ENCODE measurements at places on chromosomes 3 and 15.

DNA sequence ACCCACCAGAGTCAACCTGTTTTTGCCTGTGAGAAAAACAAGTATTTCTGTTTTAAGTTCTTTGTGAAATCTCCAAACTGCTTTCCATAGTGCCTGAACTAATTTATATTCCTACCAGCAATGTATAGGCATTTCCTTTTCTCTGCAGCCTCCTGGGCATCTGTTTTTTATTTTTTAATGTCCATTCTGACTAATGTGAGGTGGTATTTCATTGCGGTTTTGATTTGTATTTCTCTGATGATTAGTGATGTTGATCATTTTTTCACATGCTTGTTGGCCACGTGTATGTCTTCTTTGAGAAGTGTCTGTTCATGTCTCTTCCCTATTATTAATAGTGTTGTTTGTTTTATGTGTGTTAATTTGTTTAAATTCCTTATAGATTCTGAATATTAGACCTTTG is 820.5 kb downstream of the MCTP2 start:
- DNase-seq = no peak

DNA sequence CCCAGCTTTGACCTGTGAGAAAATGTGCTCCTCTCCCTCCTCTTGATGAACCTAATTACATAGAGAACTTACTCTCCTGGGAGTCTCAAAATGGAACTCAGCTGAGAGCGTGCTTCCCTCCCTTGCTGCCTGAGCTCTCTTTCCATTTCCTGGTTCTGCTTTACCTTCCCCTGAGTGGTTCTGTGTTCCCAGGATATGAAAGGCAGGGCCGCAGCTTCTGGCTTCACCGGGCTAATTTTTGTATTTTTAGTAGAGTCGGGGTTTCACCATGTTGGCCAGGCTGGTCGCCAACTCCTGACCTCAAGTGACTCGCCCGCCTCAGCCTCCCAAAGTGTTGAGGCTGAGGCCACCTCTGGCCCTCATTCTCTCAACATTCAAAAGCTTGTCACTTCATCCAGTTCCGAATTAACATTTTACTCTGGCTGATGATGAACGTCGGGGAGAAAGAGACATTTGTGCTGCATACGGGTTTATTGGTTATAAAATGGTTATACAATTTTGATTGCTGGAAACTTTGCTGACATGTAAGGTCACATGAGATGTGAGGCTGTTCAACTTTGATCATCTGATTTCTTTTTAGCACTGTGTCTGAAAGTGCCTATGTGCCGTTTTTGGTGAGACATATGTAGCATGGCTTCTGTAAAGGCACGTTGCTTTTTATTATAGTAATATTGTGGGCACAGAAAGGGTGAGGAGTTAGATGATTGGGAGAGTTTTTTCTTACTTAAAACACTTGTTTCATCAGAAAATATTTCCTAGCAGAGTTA is 6.6 kb downstream of the PLS1 start:
- DNase-seq = no peak

DNA sequence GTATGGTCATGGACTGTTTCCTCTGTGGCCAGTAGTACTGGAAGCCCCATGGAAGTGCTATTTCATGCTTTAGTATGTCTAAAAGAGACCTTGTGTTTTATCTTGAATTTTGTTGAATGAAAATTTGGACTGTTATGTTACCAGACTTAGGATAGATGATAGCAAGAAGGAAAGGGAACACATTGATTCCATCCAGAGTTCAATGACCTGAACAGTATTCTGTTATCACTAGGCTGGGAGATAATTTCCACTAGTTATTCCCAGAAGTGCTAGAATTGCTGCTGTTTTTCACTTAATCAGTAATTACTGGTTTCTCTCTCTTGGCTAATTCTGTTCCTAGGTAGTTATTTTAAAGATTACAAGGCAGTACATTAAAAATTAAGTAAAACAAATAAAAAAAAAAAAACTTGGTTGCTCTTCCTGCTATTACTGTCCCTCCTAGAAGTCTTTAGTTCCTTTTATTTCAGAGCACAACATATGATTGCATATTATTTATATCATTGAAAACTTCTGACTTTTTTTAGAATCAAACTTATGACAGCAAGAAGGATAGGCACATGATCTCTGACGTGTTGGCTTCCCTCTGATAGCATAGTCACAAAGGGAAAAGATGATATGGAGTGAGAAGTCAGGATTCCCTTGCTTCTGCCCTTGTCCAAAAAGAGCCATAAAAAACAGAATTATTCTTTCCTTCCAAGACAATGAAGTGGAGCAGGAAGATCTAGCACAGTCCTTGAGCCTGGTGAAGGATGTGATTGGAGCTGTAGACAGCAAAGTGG is 72.2 kb downstream of the KLHL25 start:
- DNase-seq = no peak

GRCh38 chr3:45760878-45761711 is 35.2 kb downstream of the SLC6A20 start:
- DNase-seq = no peak

DNA sequence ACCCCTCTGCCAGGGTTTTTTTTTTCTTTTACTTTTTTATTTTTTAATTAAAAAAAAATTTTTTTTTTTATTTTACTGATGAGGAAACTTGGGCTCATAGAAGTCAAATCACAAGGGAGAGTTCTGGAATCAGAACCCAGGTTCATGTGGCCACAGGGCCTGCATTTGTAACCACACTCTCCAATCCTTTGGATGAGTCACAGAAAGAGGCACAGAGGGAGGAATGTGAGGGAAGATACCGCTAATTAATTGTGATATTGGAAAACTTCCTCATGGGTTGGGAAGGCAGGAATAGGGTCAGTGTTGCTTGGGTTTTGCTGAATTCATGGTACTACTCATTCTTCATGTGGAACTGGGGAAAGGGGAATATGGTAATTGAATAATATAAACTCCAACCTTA is 132.9 kb upstream of the SLC6A11 start:
- DNase-seq = no peak

DNA sequence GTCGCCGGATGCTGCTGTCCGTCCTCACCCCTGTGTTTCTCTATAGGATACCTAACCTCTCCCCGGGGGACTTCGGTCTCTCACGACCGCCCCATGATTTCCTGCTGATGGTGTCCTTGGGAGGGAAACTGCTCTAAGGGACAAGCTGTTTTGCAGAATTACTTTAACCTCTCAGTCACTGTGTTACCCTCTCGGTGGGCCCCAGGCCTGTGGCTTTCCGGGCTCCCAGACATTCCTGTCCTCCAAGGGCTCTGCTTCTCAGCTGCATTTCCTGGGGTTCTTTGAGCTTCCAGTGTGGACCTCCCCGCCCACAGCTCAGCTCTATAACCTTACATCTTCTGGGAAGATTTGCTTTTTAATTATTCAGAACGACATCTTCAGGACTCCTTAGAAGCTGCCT is 40.9 kb downstream of the CHST2 start:
- no peak for DNase-seq

DNA sequence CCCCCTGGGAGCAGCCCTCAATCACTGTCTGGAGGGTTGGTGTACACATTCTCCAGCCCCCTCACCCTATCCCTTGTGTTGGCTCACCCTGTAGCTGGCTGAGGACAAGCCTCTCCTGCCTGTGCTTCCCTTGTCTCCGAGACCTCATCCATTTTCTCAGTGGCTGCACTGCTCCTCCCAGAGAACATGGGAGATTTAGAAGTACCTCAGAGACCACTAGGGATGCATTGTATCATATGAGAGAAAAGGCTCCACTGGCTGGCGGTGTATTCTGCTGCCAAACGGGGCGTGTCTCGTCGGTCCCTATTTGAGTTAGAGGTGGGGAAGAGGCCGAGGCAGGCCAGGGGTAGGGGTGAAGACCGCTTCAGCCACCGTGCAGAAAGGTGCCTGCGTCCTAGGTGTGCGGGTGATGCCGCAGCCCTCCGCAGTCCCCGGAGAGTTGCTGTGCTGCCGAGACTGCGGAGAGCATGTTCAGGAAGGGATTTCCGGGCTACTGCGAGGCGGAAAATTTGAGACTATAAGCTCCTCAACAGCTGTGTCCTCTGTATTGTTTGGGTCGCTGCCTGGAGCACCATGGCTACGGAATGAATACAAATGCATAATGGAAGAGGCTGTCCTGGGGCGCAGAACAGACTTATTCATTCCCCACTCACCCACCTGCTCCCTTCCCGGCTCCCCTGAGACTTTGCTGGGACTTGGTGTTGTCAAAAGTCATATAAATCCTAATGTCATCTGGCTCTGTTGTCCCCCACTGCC is 43.8 kb downstream of the SPSB4 start:
- DNase-seq = peak; percentile 86

- DNase-seq = no peak
Observed at GRCh38 chr3:191070762-191071403, 128.2 kb upstream of the OSTN start.

DNA sequence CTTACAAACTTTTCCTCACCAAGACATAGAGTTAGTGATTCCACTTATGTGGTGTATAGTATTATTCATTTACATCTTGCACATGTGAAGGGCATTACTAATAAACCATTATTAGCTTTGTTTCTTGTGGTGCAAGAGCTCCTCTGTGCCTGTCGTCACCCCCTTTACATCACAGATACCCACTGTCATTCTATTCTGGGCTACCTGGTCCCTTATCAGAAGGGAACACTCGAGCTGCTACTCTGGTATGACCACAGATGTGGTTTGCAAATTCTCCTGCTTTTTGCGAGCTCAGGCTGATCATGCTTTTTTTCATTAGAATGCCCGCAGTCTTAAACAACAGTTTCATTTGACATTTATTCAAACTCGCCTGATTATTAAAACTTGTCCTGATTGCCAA is 13.9 kb upstream of the SENP2 start:
- no peak for DNase-seq

DNA sequence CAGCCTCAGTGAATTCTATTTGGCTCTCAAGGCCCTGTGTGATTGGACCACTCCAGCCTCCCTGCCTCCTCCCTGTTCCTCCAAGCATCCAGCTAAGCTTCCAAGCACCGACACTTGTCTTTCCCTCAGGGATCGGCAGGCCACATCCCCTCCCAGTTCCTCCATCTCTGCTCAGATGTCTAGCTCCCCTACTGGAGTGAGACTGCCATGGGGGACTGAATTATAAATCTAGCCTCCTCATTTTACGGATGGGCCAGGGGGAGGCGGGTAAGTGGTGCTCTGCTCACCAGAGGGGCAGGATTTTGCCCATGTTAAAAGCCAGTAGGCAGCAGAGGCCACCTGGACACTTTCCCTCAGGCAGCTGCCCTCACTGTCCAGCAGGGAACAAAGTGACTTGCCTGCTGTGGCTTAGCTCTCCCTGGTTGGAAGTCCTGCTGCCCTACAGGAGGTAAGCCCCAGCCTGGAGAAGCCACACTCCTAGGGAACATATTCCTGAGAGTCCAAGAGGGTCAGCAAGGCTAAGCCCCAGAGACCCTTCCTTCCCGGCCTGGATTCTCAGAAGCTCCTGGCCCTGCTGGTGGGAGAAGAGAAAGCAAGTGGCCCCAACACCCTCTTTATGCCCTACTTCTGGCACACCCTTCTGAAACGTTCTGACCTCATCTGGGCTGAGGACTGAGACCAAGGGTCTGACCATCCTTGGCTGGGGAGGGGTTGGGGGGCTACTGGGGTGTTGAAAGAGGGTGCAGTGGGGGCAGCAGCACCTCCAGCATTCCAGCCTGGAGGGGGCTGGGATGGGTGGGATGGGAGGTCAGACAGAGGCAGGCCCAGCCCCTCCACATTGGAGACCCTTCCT is 9.1 kb upstream of the HHATL start:
- peak; percentile 3 for DNase-seq

DNA sequence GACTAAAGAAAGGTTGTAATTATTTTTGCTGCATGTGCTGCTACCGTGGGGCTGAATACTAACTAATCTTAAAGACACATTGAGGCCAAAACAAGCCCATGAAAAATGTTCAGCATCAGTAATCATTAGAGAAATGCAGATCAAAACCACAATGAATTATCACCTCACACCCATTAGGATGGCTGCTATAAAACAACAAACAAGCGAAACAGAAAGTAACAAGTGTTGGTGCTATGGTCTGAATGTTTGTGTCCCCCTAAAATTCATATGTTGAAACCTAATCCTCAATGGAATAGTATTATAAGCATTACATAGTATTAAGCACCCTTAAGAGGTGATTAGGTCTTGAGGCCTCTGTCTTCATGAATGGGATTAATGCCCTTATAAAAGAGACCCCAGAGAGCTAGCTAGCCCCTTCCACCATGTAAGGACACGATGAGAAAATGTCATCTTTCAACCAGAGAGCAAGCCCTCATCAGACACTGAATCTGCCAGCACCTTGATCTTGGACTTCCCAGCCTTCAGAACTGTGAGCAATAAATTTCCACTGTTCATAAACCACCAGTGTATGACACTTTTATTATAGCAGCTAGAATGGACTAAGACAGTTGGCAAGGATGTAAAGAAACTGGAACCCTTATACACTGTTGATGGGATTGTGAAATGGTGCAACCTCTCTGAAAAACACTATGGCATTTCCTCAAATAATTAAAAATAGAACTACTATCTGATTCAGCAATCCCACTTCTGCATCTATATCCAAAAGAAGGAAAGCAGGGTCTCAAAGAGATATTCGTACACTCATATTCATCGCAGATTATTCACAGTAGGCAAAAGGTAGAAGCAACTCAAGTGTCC is 76.1 kb downstream of the REC114 start:
- no peak for DNase-seq

DNA sequence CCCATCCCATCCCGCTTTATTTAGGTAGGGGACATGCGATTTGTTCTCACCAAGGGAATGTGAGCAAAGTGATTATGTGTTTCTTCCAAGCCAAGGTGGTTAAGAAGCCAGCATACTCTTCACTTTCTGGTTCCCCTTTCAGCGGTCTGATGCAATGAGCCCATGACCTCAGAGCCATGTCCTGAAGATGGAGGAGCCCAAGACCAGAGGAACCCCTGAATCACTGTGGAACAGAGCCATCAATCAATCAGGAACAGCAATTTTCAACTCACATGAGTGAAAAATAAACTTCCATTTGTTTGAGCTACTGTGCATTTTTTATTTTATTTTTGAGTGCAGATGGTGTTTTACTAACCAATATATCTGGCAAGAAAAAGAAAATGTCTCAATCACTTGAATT is 10.8 kb downstream of the THRB start:
- DNase-seq = no peak

DNA sequence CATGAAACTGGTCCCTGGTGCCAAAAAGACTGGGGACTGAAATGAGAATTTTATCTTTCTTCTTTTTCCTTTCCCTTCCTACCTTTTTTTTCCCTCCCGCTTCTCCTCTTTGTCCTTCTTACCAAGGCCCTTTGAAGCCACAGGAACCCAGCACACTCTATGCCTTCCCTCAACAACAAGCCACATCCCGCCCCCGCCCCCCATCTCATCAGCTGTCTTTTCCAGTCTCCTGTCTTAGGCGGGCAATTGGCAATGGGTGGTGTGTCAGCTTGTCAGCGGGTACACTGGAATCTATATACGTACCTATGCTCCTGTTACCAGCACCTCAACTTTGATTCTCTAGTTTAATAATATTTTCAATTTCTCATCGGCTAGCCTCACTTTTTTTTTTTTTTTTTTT is 56.3 kb upstream of the CHD2 start:
- no peak for DNase-seq

GRCh38 chr15:62344806-62345539 is 179.9 kb upstream of the C2CD4B start:
- DNase-seq = peak; percentile 30

GRCh38 chr15:36961956-36962355 is 138.4 kb downstream of the MEIS2 start:
- no peak for DNase-seq

GRCh38 chr3:47664519-47664918 is 85.9 kb upstream of the CSPG5 start:
- no peak for DNase-seq

- DNase-seq = no peak
Observed at GRCh38 chr3:36933540-36934296, 11.1 kb downstream of the TRANK1 start.

- no peak for DNase-seq
Observed at GRCh38 chr3:112407888-112408702, 75.1 kb downstream of the CD200 start.

- no peak for DNase-seq
Observed at GRCh38 chr3:126858887-126859286, 124.0 kb upstream of the PLXNA1 start.
